Neural progenitor cell (in vitro differentiated cells): ENCODE measurements at places on chromosomes 12 and 14.

DNA sequence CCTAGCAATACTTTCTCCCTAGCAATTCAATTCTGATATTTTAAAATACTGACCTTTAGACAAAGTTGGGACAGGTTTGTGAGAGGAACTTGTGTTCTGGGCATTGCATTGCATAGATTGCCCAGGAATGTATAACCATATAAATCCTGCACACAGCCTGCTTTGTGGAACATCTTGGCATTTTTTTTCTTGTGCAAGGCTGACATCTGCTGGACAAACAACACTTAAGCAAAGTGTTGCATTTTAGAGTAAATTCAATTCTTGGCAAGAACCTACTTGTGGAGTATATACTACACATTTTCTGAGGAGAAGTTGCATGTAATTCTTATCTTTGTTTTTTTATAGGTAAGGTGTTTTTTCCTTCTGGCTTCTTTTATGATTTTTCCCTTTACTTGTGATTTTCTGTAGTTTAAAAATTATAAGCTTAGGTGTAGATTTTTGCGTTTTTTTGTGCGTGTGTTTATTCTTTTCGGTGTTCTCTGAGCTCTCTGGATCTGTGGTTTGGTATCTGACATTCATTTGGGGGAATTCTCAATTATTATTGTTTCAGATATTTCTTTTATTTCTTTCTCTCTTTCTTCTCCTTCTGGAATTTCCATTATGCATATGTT lies 26.4 kb downstream of the TESPA1 start:
- no peak overlapping the region for H3K27ac ChIP-seq
- H3K4me3 ChIP-seq, result no peak overlapping the region
- no peaks in the 10 kb centered on the region for H3K36me3 ChIP-seq
- H3K27me3 ChIP-seq, result no peaks in the 10 kb centered on the region
- DNase-seq, result peak; percentile 74

DNA sequence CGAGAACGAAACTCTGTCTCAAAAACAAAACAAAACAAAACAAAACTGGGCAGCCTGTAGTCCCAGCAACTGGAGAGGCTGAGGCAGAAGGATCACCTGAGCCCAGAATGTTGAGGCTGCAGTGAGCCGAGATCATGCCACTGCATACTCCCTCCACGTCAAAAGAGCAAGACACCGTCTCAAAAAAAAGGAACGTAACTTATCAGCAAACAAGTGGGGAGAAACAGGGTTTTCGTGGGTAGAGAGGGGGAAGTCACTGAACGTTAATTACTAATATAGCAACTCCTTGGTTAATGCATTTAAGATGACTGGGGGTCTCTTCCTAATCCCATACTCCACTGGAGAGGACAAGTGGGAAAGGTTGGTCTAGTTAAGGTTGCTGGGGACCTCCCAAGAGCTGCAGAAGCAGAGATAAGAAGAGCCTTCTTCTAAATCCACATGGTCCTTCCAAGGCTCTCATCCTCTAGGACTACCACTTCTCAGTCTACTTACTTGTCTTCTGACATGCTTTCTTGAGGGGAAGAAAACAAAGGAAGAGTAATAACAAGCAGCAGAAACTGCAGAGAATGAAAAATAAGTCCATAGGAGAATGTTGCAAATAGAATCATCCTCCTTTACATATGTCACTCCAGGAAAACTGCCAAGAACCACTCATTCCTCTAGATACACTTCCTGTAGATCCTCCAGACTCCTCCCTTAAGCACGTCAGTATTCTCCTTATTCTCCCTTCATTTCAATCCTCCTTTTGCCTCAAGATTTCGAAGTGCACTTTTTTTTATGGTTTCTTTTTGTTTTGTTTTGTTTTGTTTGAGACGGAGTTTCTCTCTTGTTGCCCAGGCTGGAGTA lies 5.8 kb downstream of the NUMB start:
- no peak overlapping the region for H3K4me3 ChIP-seq
- peaks cover 23% of the 10 kb centered on the region for H3K4me1 ChIP-seq
- DNase-seq, result no peak
- no peaks in the 10 kb centered on the region for H3K27me3 ChIP-seq
- no peaks in the 10 kb centered on the region for H3K36me3 ChIP-seq

DNA sequence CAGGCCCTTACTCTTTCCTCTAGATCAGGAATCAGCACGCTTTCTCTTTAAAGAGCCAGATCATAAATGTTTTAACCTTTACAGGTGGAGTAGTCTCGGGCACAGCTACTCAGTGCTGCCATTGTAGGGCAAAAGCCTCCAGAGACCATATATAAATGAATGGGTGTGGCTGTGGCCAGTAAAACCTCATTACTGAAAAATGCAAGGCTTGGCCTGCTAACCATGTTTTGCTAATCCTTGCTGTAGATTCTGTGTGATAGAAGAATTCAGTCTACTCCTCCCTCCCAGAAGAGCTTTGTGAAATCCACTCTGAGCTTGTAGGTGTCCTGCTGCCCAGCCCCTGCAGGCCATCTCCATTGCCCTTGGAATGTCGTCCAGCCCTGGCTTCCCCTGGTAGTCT lies 58.1 kb downstream of the HSP90AA1 start:
- no peaks in the 10 kb centered on the region for H3K4me1 ChIP-seq
- no peak overlapping the region for H3K4me3 ChIP-seq
- H3K27ac ChIP-seq, result no peak overlapping the region
- DNase-seq, result no peak

GRCh38 chr14:22558221-22558913 lies 30.7 kb downstream of the DAD1 start:
- no peaks in the 10 kb centered on the region for H3K27me3 ChIP-seq
- H3K4me1 ChIP-seq, result peaks cover 14% of the 10 kb centered on the region
- no peaks in the 10 kb centered on the region for H3K36me3 ChIP-seq
- H3K27ac ChIP-seq, result no peak overlapping the region
- no peak overlapping the region for H3K4me3 ChIP-seq
- DNase-seq, result peak; percentile 35

DNA sequence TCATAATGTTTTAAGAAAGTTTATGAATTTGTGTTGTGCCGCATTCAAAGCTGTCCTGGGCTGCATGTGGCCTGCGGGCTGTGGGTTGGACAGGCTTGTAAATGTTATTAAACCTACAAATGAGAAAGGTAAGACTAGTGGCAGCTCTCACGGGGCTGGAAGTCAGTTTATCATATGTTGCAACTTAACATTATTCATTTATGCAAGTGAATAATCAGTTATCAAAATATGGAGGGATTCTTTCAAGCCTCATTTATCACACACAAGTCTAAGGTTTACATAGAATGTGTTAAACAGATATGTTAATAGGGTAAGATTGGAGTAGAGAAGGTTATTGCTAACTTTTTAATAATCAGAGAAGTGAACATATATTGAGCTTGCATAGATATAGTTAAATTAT lies 442.5 kb upstream of the RGS6 start:
- H3K36me3 ChIP-seq, result no peaks in the 10 kb centered on the region
- no peaks in the 10 kb centered on the region for H3K27me3 ChIP-seq
- no peak overlapping the region for H3K4me3 ChIP-seq
- DNase-seq, result no peak
- H3K4me1 ChIP-seq, result peaks cover 20% of the 10 kb centered on the region
- H3K27ac ChIP-seq, result no peak overlapping the region

GRCh38 chr14:23245282-23245681 lies 7.5 kb downstream of the RNF212B start:
- H3K27me3 ChIP-seq, result no peaks in the 10 kb centered on the region
- no peak overlapping the region for H3K27ac ChIP-seq
- no peaks in the 10 kb centered on the region for H3K4me1 ChIP-seq

GRCh38 chr12:57461276-57461916 lies 1.8 kb downstream of the GLI1 start:
- peaks cover 20% of the 10 kb centered on the region for H3K4me1 ChIP-seq
- H3K4me3 ChIP-seq, result peak overlapping the region; percentile 53
- peaks cover 16% of the 10 kb centered on the region for H3K27me3 ChIP-seq
- peak overlapping the region; percentile 35 for H3K27ac ChIP-seq
- no peaks in the 10 kb centered on the region for H3K36me3 ChIP-seq

DNA sequence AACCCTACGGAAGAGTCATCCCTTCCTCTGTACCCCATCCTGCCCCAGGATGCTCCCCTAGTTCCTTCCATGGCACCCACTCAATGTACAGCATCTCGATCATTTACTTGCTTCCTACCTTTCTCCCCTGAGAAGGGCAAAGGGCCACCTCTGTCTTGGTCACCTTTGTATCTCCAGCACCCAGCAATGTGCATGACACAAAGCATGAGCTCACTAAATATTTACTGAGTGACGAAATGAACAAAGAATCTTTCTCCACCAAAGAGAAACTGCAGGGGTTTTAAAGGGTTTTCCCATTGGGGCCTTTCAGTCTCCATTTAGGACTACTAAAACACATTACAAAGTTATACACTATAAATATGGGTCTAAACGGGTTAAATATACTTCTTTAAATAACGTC lies 30.6 kb downstream of the ATG14 start:
- no peak overlapping the region for H3K27ac ChIP-seq
- H3K36me3 ChIP-seq, result peaks cover 7% of the 10 kb centered on the region
- no peak for DNase-seq

GRCh38 chr14:102917056-102917385 lies 5.4 kb upstream of the AMN start:
- no peaks in the 10 kb centered on the region for H3K4me1 ChIP-seq
- H3K27ac ChIP-seq, result no peak overlapping the region
- H3K36me3 ChIP-seq, result no peaks in the 10 kb centered on the region
- no peak overlapping the region for H3K4me3 ChIP-seq
- DNase-seq, result no peak
